ENCODE measurements at places on chromosomes 2 and 18. TPM values are rescaled to one million over a fixed set of nuclear protein-coding genes. Genes with fewer than 3 reads are reported as not detected.

GRCh38 chr2:49080681-49081080, 73.6 kb downstream of the FSHR start:
- DNase-seq = no peak

DNA sequence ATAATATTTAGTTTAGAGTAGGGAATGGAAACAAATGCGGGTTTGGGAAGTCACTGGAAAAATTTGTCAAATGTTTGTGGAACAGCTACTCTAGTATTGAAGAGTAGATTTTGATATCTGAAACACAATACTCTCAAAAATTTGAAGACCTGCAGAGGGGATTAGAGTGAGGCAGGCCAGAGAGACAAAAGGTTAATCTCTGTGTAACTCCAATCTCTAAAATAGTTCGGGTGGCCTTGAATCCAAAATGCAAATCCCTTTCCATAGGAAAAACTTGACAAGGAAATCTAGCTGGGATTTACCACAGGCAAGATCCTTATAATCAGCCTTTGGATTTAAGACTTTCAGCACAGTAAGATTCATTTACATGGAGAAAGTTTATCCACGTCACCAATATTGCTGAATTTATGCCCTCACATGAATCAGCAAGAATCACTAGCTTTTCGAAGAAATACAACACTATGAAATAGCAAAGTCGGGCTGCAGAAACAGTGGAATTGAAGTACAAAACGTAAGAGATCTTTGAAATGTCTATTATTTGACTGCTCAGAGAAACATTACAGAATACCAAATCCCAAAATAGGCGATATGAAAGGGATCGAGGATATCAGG, 423.7 kb upstream of the ZNF804A start:
- no peak for DNase-seq

GRCh38 chr18:22796113-22796512, 137.0 kb upstream of the RBBP8 start:
- peak; percentile 14 for DNase-seq

GRCh38 chr2:114406347-114406746, 36.1 kb upstream of the DPP10 start:
- DNase-seq = no peak

DNA sequence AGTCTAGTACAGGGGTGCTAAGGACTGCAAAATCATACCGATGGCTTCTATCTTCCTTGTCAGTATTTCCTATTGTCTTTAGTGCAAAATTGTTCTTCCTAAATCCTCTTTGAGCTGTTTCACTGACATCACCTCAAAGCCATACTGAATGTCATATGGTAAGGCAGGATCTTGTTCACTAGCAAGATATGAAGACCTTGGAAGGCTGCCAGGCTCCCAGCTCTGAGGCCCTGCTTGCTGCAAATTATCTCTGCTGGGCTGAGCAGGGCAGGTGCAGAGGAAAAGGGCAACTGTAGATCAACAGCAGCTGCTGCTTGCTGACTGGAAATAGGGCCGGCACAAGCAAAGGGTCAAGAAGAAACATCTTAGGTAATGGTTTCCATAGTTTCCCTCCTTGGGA, 58.2 kb downstream of the PMAIP1 start:
- peak; percentile 61 for DNase-seq

- no peak for DNase-seq
Measured at GRCh38 chr2:159088906-159089305, 120.5 kb downstream of the TANC1 start.

GRCh38 chr2:13550285-13551231, 833.8 kb downstream of the TRIB2 start:
- DNase-seq = no peak

DNA sequence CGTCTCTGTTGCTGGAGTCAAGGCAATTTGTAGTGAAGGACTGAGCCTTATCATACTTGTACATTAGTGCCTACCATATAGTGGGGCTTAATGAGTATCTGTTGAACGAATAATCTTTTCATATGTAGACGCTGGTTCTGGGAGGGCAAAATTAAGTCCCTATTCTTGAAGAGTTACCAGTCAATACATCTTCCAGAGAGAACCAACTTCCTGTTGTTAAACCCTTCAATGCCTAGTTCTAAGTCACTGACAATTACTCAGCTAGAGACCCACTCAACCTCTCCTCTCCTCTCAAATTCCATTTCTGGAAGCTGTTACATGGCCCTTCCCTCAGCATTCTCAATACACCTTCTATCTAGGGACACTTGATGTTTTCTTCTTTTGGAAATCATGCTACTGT, 1.1 kb upstream of the MOB4 start:
- no peak for DNase-seq

The WDR7 gene
- total RNA-seq = 17.1 TPM

The CAPG gene
- total RNA-seq = 56.6 TPM

Data from fibroblast of villous mesenchyme (primary cell).